ENCODE measurements at places on chromosomes 2 and 18. TPM values are rescaled to one million over a fixed set of nuclear protein-coding genes. Genes with fewer than 3 reads are reported as not detected.
A peak's percentile ranks its signal among the peaks of the same experiment; 100 is the strongest.

RPRM gene
- total RNA-seq, result 4.5 TPM

ALLC gene
- not detected for total RNA-seq

BOLL gene
- total RNA-seq, result not detected

CD8A gene
- 0.54 TPM for total RNA-seq

MOCOS gene
- 2.6 TPM for total RNA-seq

DNA sequence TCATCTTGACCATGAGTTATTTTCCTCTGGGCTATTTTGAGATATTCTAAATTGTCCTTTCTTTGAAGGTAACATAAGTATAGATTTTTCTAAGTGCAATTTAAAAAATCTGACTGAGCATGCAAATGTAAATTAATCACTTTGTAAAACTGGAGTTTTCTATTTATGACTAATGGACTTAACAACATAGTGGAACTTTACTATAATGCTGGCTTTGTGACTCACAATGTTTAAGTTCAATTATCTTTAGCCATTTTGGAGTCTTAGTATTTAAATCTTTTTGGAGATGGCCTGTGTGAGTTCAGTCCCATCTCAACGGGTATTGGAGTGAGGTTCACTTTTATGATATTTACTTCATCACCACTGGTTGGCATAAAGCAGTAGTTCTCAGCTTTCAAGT, 35.2 kb upstream of the NOSTRIN start:
- no peaks in the 10 kb centered on the region for H3K27me3 ChIP-seq
- H3K4me1 ChIP-seq, result no peaks in the 10 kb centered on the region
- H3K4me3 ChIP-seq, result no peak overlapping the region
- H3K36me3 ChIP-seq, result peaks cover 32% of the 10 kb centered on the region

- H3K4me3 ChIP-seq, result no peak overlapping the region
- H3K27ac ChIP-seq, result no peak overlapping the region
- peaks cover 31% of the 10 kb centered on the region for H3K27me3 ChIP-seq
- peaks cover 25% of the 10 kb centered on the region for H3K4me1 ChIP-seq
Observed at GRCh38 chr2:120225549-120226065, 2.4 kb upstream of the TMEM185B start.

- no peaks in the 10 kb centered on the region for H3K4me1 ChIP-seq
- no peaks in the 10 kb centered on the region for H3K27me3 ChIP-seq
- DNase-seq, result no peak
- H3K36me3 ChIP-seq, result no peaks in the 10 kb centered on the region
- no peak overlapping the region for H3K4me3 ChIP-seq
- no peak overlapping the region for H3K27ac ChIP-seq
Observed at GRCh38 chr2:35864141-35864540, 491.4 kb upstream of the CRIM1 start.

GRCh38 chr2:238105506-238106338, 5.6 kb downstream of the ESPNL start:
- H3K27me3 ChIP-seq, result no peaks in the 10 kb centered on the region
- DNase-seq, result no peak
- no peak overlapping the region for H3K4me3 ChIP-seq
- no peak overlapping the region for H3K27ac ChIP-seq

GRCh38 chr2:196681510-196681909, 42.0 kb downstream of the CCDC150 start:
- peaks cover 39% of the 10 kb centered on the region for H3K36me3 ChIP-seq
- no peak overlapping the region for H3K27ac ChIP-seq
- H3K4me3 ChIP-seq, result no peak overlapping the region
- DNase-seq, result no peak
- no peaks in the 10 kb centered on the region for H3K4me1 ChIP-seq
- no peaks in the 10 kb centered on the region for H3K27me3 ChIP-seq

DNA sequence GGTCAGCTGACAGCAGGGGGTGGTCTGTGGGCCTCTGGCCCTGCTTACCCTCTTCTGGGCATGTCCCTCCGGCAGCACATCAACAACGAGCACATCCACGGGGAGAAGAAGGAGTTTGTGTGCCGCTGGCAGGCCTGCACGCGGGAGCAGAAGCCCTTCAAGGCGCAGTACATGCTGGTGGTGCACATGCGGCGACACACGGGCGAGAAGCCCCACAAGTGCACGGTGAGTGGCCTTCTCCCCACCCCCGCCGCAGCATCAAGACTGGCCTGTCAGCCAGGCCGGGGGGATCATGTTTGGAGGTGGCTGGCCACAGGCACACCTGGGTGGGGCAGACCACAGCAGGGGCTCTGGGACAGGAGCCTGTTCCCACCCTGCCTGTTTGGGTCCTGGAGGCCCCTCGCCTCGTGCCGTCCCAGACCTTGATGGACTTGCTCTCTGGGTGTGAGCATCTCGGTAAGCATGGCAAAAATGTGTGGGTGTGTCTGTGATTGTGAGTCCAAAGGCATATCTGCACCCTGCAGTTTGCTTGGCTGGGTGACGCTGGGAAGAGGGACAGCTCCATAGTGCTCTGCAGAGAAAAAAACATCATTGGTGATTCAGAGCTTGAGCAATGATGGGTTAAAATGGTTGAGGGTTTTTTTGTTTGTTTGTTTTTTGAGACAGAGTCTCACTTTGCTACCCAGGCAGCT, 242.8 kb downstream of the GLI2 start:
- DNase-seq, result no peak
- H3K27me3 ChIP-seq, result no peaks in the 10 kb centered on the region
- no peak overlapping the region for H3K27ac ChIP-seq
- peaks cover 12% of the 10 kb centered on the region for H3K36me3 ChIP-seq

DNA sequence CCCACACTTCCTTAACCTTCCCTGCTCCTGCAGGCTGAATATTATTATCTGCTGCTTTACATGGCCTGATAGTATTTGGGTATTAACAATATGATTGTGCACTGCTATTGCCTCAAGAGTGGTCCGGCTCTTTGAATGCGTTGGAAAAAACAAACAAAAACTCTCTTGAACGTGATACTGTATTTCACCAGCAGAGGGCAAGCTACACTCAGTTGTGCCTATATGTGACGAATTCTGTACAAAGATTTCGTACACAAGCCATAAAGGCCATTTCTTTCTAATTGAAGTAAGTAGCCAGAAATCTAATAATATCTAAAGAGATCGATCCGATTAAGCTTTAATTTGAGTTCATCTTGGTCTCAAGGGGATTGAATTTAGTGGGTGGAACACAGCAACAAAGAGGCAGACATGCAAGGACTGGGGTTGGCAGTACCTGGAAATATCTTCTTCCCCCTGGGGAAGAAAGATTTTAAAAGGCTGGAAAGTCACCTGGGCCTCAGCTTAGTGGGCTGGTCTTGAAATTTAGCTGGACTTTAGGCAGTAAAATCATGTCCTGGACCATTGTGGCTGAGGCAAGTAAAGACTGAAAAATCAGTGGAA, 49.3 kb upstream of the RAB6D start:
- no peak overlapping the region for H3K27ac ChIP-seq
- no peak overlapping the region for H3K4me3 ChIP-seq
- peak; percentile 45 for DNase-seq
- H3K36me3 ChIP-seq, result no peaks in the 10 kb centered on the region

DNA sequence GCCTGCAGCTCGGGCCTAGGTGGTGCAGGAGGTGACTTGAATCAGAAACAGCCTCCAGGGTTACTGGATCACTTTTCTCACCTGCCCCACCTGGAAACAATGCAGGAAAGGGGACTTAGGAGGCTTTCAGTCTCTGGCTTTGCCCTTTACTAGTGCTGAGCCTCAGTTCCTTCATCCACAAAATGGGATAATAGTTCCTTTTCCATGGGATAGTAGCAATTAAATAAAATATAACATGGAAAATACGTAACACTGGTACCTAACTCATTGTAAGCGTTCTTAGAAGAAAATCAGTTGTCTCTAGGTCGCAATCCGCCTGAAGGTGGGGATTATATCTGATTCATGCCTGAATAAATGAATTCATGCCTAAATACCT, 112.6 kb upstream of the STPG4 start:
- DNase-seq, result no peak

- H3K27me3 ChIP-seq, result no peaks in the 10 kb centered on the region
- peaks cover 23% of the 10 kb centered on the region for H3K4me1 ChIP-seq
- no peak for DNase-seq
- no peaks in the 10 kb centered on the region for H3K36me3 ChIP-seq
Observed at GRCh38 chr18:45518311-45519155, 96.7 kb upstream of the SLC14A2 start.

DNA sequence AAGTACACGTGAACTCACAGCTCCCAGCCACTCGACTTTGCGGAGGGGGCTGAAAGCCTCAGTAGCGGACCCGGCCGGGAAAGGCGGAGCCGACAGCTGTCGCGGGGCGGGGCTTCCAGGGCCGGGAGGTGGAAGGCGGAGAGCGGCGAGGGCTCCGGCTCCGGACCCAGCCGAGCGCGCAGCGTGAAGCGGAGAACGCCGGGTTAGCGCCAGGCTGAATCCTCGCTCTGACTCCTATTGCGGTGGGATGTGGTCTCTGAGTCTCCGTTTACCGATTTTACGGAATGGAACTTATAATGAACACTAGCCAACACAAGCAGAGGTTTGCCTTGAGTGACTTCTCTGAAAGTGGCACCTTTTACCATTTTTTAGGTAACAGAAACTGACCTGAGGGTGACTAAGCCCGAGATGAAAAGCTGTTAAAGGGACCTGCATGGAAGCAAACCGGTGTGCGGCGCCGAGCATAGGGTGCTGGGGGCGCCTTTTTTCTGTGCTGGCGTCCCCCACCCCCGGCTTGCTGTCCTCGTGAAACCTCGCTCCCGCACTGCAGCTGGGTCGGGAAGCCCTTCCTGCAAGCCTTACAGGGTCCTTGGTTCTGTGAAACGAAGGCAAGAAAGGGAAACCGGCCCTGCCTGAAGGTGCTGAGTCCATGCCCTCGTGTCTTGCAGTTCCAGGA, 72.9 kb downstream of the EN1 start:
- H3K27ac ChIP-seq, result no peak overlapping the region
- peak; percentile 67 for DNase-seq
- peak overlapping the region; percentile 84 for H3K4me3 ChIP-seq

- no peaks in the 10 kb centered on the region for H3K36me3 ChIP-seq
- H3K4me3 ChIP-seq, result no peak overlapping the region
- no peak overlapping the region for H3K27ac ChIP-seq
- H3K4me1 ChIP-seq, result peaks cover 1% of the 10 kb centered on the region
- H3K27me3 ChIP-seq, result no peaks in the 10 kb centered on the region
Observed at GRCh38 chr18:74381621-74382295, 66.1 kb downstream of the C18orf63 start.

DNA sequence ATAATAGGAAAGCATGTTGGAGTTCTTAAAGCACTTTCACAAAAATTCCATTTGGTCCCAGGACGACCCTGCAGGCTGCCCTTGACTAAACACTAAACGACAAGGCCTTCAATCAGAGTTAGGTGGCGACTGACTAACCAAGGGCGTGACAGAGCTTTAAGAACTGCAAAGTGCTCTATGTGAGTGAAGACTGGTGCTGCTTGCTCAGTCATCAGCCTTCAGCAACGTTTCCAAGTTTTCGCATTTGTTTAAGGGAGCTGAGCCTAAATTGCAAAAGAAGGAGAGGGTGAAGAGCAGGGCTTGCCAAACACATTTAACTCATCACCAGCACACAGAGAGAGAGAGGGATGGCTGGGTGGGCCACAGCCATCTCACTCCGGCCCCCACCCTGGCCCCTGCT, 204.7 kb upstream of the PID1 start:
- no peak for DNase-seq
- no peaks in the 10 kb centered on the region for H3K4me1 ChIP-seq
- no peaks in the 10 kb centered on the region for H3K27me3 ChIP-seq
- H3K27ac ChIP-seq, result no peak overlapping the region
- no peak overlapping the region for H3K4me3 ChIP-seq

- H3K27me3 ChIP-seq, result no peaks in the 10 kb centered on the region
- no peaks in the 10 kb centered on the region for H3K36me3 ChIP-seq
- no peak for DNase-seq
Observed at GRCh38 chr18:52227536-52227935, 112.5 kb upstream of the DCC start.

GRCh38 chr2:5454051-5454390, 238.2 kb upstream of the SOX11 start:
- H3K27ac ChIP-seq, result no peak overlapping the region
- H3K4me3 ChIP-seq, result no peak overlapping the region
- DNase-seq, result no peak
- peaks cover 6% of the 10 kb centered on the region for H3K4me1 ChIP-seq
- no peaks in the 10 kb centered on the region for H3K27me3 ChIP-seq

DNA sequence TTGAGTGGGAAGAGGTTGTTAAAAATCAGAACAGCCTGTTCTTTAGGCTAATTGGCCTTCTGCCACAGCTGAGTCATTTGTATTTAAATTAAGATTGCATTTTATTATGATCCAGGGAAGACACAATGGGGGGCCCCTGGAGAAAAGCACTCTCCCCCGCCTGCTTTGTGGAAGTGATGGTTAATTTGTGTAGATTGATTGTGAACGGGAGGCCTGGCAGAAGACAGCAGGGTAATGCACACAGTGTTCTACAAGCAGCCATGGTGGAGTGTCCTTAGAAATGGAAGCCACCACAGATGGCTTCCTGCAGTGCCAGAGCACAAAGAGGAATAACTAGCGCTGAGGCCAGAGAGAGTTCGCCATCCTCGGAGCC, 19.6 kb downstream of the RAMP1 start:
- H3K27ac ChIP-seq, result no peak overlapping the region
- peaks cover 9% of the 10 kb centered on the region for H3K4me1 ChIP-seq
- no peaks in the 10 kb centered on the region for H3K27me3 ChIP-seq
- no peak for DNase-seq
- no peak overlapping the region for H3K4me3 ChIP-seq
- H3K36me3 ChIP-seq, result no peaks in the 10 kb centered on the region

- H3K4me3 ChIP-seq, result no peak overlapping the region
- no peak overlapping the region for H3K27ac ChIP-seq
- H3K36me3 ChIP-seq, result peaks cover 3% of the 10 kb centered on the region
- no peak for DNase-seq
- no peaks in the 10 kb centered on the region for H3K27me3 ChIP-seq
Observed at GRCh38 chr2:36371928-36372391, 16.4 kb downstream of the CRIM1 start.

DNA sequence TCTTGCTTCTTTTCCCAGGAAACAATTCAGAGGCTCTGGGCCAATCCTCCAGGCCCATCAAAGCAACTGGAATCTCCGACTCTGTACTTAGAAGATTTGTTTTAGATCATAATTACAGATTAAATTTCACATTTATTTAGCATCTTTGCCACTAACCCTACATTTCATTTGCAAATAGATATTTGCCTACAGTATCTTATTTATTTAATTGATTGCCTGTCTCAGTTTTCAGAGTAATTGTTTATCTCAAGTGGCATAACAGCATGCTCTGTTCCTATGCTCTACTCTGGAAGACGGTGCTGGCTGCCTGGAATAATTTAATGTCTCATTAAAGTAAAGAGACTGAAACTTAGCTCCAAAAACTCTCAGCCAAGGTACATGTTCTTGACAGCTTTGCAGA, 213.4 kb downstream of the HNMT start:
- no peak overlapping the region for H3K27ac ChIP-seq
- no peaks in the 10 kb centered on the region for H3K27me3 ChIP-seq
- no peaks in the 10 kb centered on the region for H3K36me3 ChIP-seq
- H3K4me1 ChIP-seq, result no peaks in the 10 kb centered on the region
- no peak for DNase-seq
- H3K4me3 ChIP-seq, result no peak overlapping the region
